ENCODE measurements at places on chromosomes 6 and 20.
A peak's percentile ranks its signal among the peaks of the same experiment; 100 is the strongest.

DNA sequence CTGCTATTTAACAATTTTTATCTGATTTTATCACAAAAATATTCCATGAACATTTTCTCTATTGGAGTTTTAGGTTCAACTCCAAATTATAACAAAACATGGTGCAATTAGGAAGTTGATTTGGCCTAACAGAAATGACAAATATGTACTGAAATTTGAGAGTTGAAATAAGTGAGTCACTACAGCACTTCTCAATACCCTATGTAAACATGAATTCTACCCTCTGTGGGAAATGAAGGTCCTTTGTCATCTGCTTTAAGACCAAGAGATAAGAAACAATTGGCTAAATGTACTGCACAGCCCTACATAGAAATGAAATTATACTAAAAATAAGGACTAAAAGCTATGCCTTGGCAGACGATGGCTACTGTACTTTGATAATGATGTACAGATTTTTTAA is 86.2 kb upstream of the BEND6 start:
- DNase-seq = no peak

DNA sequence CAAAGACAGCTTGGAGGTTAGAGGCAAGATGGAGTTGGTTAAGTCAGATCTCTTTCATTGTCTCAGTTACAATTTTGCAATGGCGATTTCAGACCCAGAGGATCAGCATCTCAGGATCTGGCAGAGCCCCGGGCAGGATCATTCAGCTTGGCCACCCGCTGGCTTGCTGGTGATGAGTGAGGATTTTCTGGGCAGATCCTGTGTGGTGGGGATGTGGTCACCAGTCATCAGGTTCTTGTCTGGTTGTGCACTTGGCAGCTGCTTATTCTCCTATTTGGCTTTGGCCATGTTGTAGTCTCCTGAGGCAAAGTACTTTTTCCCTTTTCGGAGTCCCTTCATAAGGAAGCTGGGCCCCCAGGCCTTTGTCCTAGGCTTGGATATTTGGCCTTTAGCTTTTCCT is 953.9 kb downstream of the KIF16B start:
- no peak for DNase-seq

GRCh38 chr6:33116417-33116816 is 40.6 kb downstream of the HLA-DPB1 start:
- DNase-seq = no peak

DNA sequence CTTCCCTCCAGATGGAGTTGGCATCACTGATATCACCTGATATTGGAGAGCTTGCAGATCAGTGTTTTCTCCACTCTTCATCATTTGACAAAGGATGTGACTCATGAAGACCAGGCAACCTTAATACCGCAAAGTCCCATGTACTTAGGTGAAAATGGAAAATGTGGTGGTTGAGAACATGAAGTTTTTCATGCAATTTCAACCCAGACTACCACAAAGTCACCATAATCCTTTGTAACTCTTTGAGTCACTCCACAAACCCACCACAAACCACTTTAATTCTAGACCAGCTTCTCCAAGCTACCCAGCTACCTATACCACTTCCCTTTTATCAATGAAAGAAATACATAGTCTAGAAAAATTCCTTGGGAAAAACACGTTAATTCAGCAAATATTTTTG is 7.1 kb downstream of the NHLRC1 start:
- peak; percentile 61 for DNase-seq

GRCh38 chr6:17816921-17817611 is 110.3 kb upstream of the NUP153 start:
- peak; percentile 10 for DNase-seq

DNA sequence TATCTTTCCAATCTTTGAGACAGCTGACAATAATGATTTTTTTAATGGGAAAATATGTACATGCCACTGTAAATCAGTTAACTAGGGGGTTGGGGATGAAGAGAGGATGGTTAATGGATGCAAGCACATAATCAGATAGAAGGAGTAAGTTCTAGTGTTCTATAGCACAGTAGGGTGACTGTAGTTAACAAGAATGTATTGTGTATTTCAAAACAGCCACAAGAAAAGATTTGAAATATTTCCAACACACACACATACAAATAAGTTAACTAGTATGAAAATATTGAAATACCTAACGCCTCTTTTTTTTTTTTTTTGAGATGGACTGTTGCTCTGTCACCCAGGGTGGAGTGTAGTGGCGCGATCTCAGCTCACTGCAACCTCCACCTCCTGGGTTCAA is 153.4 kb upstream of the SALL4 start:
- no peak for DNase-seq

DNA sequence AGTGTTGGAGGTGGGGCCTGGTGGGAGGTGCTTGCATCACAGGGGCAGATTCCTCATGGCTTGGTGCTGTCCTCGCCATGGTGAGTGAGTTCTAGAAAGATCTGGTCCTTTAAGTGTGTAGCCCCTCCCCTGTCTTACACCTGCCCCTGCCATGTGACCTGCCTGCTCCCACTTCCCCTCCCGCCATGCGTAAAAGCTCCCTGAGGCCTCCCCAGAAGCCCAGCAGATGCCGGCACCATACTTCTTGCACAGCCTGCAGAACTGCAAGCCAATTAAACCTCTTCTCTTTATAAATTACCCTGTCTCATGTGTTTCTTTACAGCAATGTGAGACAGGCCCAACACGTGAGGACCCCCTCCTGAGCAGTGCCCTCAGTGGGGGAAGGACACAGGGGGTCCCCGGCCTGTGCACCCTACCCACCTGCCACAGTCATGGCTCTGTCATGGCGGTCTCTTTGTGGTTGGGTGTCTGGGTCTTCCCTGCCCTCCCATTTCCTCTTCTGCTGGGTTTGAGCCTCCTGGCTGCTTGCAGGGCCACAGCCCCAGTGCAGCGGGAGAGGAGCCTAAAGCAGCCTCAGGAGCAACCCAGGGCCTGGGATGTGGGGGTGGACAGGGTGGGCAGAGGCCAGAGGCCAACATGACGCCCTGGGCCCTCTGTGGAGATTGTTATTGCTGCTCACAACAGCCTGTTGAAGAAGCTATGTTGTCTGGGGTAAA is 87.2 kb upstream of the QKI start:
- DNase-seq = peak; percentile 27

GRCh38 chr6:16481697-16482399 is 243.5 kb downstream of the GMPR start:
- no peak for DNase-seq

DNA sequence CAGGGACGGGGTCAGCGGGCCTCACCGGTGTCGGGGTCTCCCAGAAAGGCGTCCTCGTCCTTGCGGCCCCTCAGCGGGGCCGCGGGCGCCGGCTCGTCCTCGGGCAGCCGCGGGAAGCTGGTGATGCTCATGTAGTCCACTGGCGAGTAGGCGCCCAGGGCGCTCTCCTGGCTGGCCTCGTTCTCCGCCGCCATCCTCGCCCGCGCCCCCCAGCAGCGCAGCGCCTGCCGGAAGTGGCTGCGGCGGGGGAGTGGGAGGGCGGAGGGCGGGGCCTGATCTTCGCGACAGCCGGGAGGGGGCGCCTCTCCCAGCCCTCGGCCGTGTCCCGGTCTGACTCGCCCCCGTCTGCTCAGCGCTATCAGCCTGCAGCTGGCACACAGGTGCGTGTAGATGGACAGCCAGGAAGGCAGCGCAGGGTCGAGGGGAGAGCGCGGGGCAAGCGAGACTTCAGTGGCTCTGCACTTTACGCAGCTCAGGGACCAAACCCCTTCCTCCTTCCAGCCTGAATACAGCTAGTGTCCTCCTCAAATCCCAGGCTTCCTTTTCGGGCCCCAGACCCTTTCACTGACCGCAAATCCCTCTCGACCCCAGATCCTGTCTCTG is at the start of gene GGT7:
TSS of gene GGT7 (minus strand) at position 235 of the 603 bp plus-strand sequence. CDS start at position 194, 41 bp downstream.
- DNase-seq = peak; percentile 81

GRCh38 chr6:110951986-110952794 is 6.3 kb upstream of the GTF3C6 start:
- no peak for DNase-seq

- peak; percentile 58 for DNase-seq
Observed at GRCh38 chr6:154276810-154277628, 79.6 kb downstream of the IPCEF1 start.

DNA sequence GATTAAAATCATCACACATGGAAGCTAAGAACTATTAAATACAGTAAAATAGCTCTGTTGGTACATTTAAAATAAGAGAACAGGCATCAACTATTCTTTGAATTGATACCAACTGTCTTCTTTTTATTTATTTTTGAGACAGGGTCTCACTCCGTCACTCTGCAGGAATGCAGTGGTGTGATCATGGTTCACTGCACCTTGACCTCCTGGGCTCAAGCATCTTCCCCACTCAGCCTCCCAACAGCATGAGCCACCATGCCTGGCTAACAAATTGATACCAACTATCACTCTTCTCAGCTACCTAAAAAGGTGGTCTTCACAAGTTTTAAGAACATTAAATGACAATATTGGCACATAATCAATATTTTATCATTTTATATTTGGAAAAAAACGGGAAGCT is 7.8 kb upstream of the PNISR start:
- no peak for DNase-seq

DNA sequence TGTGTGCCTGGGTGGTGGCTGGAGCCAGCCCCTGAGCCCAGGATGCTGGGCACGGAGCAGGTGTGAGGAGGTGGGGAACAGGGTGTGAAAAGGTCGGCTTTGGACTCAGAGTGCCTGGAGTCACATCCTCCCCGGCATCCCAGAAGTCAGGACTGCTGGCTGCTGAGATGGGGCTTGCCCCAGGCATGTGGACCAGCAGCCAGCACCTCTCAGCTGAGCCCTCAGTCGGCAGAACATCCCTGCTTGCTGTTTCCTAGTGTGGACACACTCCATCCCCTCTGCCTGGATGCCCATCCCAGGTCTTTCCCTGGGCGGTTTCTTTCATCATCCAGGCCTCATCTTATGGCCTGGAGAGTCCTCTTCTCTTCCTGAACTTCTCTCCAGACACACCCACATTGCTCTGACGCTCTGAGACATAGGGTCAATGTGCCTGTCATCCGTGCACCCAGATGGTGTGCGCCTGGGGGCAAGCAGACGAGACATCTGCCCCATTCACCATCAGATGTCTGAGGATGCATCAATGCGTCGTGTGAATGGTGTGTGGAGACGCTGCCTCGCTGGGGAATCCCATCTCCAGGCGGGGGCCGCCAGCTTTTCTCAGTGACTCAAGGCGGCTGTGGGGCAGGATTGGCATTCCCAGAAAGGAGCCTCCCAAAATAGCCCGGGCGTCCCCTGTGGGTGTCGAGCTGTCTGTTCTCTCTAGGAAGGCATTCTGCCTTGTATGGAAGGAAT is 104.2 kb downstream of the SYCP2 start:
- DNase-seq = no peak

DNA sequence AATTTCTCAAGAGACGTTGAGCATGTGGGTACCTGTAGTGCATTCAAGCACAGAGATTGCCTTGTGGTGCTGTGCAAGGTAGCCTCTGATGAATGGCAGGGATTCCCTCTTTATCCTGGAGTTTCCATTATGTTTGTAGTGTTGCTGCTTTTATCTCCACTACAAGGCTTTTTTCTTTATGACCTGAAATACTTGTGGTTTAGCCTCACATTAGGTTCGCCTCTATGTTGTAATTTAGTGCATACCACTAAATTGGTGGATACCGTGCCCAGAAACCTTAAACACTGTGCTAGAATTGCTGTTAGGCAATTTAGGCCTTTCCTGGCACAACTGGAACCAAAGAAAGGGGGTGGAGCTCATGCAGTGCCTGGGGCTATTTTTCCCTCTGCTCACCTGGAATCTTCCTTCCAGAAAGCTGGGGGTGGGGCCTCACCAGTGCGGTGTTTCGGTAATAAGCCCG is 76.8 kb downstream of the NCOA7 start:
- peak; percentile 38 for DNase-seq

- DNase-seq = no peak
Observed at GRCh38 chr20:59438201-59438600, 137.8 kb downstream of the EDN3 start.

GRCh38 chr20:21677781-21678180 is 27.7 kb upstream of the PAX1 start:
- no peak for DNase-seq

GRCh38 chr20:10662661-10663458 is 10.9 kb downstream of the JAG1 start:
- no peak for DNase-seq

GRCh38 chr6:159513074-159513720 is 179.8 kb downstream of the SOD2 start:
- no peak for DNase-seq

GRCh38 chr6:118710616-118711015 is 59.2 kb upstream of the CEP85L start:
- no peak for DNase-seq

GRCh38 chr6:144714021-144714712 is 429.0 kb downstream of the UTRN start:
- DNase-seq = no peak

DNA sequence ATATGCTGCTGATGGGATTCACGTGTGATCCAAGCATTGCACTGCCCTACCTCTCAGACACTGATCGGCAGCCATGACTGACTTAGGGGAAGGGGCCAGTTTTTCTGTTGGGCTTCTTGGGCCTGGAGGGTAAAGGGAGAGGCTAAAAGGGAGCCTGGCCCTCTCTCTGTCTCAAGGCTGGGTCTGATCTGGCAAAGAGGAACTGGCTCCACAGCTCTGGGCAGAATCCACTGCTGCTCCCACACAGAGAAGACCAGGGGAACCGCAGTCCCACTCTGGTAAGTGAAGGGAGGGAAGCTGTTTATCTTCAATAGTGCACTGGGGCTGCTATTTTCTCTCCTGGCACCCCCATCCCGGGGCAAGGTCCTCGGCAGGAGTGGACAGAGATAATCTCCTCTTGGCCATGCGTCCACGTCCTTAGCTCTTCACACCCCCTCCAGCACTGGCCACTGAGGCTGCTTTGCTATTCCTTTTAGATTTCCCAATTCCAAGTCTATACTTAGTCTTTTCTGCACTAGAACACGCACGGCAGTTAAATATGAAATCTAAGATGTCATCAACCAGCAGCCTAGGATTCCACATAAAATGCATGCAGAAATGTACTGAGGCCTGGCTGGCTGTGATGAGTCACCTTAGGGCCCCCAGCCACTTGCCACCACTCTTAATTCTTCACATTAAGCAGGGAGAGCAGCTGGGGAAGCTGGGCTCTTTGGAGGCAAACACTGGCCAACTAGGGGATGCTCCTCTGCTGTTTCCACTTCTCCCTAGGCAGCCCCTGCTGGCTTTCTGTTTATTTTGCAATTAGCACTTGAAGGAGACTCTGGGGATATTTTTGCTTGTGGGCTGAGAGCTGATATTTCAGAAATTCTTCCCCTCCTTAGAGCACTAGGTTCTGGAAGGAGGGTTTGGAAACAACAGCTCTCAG is 87.8 kb upstream of the ARMC2 start:
- peak; percentile 93 for DNase-seq

DNA sequence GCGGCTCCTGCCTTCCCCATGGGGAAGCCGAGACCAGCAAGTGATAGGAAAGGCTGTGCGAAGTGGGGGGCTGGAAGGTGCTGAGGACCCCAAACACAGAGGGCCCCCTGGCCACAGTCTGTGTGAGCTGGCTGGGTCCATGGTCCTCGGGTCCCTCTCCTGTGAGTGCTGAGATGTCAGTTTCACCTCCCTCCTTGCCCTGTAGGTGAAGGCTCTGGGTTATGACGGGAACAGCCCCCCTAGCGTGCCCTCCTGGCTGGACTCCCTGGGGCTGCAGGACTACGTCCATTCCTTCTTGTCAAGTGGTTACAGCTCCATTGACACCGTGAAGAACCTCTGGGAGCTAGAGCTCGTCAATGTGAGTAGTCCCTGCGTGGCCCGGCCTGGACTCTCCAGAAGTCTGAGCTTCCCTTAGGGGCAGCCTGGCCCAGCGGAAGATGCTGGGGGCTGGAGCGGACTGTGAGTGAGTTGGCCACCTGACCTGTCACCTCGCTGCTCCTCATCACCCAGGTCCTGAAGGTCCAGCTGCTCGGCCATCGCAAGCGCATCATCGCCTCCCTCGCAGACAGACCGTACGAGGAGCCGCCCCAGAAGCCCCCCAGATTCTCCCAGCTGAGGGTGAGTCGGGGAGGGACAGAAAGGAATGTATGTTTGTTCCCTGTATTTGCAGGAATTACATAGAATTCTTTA is 61.7 kb downstream of the TCP11 start:
- no peak for DNase-seq
